Astrocyte (in vitro differentiated cells and primary cell): ENCODE measurements at places on chromosomes 16 and 17. TPM values are rescaled to one million over a fixed set of nuclear protein-coding genes. Genes with fewer than 3 reads are reported as not detected.

WNT9B gene
- total RNA-seq: 0.48 and 0.84 TPM in 2 replicates

DNA sequence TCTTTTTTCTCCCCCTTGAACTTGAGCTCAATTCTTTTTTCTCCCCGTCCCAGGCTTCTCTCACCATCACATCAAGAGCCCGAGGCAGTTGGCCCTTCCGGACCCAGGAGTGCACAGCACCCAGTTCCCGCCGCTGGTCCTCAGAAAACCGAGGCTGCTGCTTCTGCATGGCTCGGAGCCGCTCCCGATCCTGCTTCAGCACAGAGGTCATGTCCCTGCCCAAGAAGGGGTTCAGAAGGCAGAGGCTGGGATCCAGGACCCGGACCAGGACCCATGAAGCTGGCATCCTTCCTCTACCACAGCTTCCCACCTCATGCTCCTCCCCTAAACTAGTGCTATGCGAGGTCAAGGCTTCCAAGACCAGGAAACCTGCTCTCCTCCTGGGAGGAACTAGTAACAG, 10.5 kb downstream of the PER1 start:
- no peak for DNase-seq

GRCh38 chr17:75553295-75554110, 28.0 kb downstream of the LLGL2 start:
- no peak for DNase-seq

DNAJA2 gene
- 65.9 and 76.1 TPM in 2 replicates for total RNA-seq

KCNH6 gene
- total RNA-seq: not detected in 2 replicates
